Activated T-helper 1 cell treated with Interleukin-2 at 50 U/mL for 16 hours (primary cell): ENCODE measurements at places on chromosomes 13 and 19.
A peak's percentile ranks its signal among the peaks of the same experiment; 100 is the strongest.

DNA sequence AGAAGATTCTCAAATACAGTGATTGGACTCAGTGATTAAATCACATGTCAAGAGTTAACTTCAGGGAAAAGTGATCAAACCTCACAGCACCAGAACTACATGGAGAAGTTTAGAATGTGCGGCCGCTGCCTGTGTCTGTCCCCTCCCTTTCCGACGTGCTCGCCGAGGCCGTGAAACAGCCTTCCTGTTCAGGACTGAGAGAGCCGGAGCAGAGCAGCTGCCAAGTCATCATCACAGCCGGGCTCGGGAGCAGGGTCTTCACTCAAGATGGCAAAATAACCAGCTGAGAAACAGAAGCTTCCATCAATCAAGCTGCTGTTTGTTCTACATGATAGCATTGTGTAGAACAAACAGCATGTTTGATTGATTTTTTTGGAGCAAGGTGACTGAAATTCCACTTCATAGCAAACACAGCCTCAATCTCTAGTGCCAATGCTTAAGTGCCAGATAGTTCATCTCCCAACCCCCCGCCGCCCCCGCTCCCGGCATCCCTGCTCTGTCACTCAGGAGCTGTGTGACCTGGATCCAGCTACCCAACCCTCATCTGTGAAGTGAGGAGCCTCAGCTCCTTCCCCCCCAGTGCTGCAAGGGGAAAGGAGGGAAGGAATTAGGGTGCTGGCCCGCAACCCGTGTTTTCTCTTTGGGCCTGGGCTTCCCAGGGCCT lies 70.6 kb downstream of the HSPH1 start:
- no peak for DNase-seq

DNA sequence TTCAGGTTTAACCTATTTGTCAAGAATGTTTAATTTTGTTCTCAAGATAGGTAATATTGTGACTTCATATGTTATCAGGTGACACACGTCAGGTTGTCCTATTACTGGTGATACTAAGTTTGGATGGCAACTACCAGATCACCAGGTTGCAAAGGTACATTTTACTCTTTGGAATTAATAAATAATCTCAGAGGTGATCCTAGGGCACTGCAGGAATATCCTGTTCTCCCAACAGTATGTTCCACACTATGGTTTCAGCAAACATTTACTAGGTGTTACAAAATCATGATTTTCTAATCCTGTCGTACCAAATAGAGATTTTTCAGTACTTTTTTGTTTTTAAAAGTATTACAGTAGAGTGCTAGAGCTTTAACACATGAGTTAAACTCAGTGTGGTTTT lies 29.3 kb upstream of the MYCBP2 start:
- no peak for DNase-seq

DNA sequence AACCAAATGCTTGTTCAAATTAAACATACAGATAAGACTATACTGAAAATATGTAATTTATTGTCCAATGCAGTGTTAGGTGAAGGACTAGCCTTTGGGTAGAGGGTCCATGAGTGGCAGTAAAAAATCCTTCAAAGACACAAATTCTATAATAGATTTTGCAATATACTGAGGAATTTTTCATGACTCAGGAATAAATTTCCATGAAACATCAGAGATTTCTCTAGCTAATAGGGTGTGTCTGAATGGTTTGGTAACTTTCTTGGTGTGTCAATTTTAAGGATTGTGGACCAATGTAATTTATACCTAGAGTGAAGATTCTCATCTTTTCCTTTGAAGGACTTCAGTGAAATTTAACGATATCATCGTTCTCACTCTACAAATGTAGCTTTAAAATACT lies 546.7 kb downstream of the SLITRK5 start:
- no peak for DNase-seq

GRCh38 chr13:95524264-95524901 lies 28.1 kb upstream of the CLDN10 start:
- no peak for DNase-seq

GRCh38 chr13:75871059-75871458 lies 234.9 kb downstream of the LMO7 start:
- no peak for DNase-seq

DNA sequence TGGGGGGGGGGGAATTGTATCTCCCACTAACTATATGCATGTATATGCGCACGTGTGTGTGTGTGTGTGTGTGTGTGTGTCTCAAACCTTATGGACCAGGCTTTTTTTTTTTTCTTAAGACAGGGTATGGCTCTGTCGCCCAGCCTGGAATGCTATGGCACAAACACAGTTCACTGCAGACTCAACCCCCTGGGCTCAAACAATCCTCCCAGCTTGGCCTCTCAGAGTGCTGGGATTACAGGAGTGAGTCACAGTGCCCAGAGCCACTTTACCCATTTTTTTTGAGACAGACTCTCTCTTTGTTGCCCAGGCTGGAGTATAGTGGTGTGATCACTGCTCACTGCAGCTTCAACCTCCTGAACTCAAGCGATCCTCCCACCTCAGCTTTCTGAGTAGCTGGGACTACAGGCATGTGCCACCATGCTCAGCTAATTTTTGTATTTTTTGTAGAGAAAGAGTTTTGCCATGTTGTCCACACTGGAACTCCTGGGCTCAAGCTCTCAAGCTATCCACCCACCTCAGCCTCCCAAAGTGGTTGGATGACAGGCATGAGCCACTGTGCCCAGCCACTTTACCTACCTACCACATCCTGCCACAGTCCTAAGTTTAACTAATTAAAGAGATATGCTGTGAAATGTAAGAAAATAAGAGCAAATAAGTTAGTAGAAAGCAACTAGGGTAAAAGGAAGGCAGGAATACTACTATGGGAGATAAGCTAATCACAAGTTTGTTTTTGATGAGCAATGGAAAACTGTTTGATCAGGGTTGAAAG lies 2.4 kb downstream of the ZMYM5 start:
- DNase-seq = no peak

- no peak for DNase-seq
Observed at GRCh38 chr13:97124915-97125809, 97.0 kb upstream of the MBNL2 start.

- no peak for DNase-seq
Observed at GRCh38 chr19:39998501-39998900, 1.6 kb downstream of the ZNF546 start.

DNA sequence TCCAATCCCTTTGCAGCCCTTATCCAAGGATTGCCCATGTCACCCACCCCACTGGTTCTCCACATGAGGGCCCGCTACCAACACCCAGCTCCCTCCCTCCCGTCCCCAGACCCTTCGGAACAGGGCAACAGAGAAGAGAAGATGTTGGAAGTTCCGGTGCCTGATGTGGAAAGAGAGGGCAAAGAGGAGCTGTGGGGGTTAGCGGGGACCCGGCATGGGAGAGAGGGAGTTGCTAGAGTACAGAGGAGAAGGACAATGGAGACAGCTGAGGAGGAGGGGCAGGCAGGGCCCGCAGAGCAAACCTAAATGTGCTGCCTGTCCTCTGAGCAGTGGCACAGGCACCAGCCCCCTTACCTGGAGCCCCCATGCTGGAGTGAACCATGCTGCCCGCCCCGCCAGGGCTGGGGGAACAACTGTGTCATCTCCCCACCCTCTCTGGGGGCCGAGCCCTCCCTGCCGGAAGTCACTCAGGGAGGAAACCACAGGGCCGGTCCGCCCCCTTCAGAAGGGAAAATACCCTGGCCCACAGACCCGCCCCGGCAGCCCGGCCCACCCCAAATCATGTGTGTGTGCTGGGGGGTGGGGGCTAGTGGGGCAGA lies at the start of gene POU2F2:
POU2F2 (minus strand) TSS at position 417 of the 599 bp plus-strand sequence; CDS start at position 382, 35 bp downstream.
- DNase-seq = peak; percentile 85

DNA sequence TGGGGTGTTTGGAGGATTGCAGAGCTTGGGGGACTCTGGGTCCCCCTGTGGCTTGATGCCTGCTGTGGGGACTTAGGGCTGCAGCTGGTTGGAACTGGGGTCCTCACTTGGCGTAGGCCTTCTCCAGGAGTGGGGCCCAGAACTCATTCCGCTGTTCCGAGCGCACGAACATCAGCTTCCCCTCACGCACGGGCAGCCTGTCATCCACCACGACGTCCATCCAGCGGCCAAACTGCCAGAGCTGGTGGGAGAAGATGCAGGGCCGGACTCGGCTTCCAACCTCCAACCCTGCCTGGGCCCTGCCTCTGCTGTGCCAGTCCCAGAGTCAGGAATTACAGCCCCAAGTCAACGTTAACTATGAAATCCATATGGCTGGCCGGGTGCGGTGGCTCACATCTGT lies 2.6 kb downstream of the CAPN12 start:
- DNase-seq = no peak

- DNase-seq = no peak
Observed at GRCh38 chr19:38513762-38514167, 80.3 kb downstream of the RYR1 start.

GRCh38 chr13:111969551-111970135 lies 97.3 kb upstream of the SOX1 start:
- DNase-seq = no peak

GRCh38 chr19:47331931-47332547 lies at the start of gene C5AR2:
TSS of gene C5AR2 (plus strand) at chr19:47332175. CDS start at chr19:47340800, 8,625 bp downstream.
- DNase-seq = no peak

- DNase-seq = no peak
Observed at GRCh38 chr19:31258211-31259052, 90.8 kb downstream of the TSHZ3 start.

DNA sequence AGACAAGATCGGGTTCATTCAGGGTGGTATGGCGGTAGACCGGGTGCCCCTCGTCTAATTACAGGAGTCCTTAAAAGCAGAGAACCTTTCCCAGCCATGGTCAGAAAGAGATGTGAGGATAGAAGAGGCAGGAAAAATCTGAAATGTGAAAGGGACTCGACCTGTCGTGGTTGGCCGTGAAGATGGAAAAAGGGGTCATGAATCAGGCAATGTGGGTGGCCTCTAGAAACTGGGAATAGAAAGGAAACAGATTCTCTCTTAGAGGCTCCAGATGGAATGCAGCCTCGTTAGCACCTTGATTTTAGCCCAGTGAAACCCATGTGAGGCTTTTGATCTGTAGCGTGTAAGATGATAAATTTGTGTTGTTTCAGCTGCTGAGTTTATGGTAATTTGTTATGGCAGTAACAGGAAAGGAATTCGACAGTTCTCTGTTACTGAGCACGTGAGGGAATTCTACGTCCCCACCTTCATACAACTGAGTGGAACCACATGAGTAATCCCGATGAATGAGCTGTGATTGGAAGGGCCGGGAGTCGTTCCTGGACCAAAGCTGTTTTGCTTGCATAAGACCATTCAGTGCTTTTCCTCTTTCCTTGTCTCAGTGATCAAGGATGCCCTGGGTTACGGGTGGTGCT lies 11.0 kb upstream of the CA11 start:
- DNase-seq = no peak

DNA sequence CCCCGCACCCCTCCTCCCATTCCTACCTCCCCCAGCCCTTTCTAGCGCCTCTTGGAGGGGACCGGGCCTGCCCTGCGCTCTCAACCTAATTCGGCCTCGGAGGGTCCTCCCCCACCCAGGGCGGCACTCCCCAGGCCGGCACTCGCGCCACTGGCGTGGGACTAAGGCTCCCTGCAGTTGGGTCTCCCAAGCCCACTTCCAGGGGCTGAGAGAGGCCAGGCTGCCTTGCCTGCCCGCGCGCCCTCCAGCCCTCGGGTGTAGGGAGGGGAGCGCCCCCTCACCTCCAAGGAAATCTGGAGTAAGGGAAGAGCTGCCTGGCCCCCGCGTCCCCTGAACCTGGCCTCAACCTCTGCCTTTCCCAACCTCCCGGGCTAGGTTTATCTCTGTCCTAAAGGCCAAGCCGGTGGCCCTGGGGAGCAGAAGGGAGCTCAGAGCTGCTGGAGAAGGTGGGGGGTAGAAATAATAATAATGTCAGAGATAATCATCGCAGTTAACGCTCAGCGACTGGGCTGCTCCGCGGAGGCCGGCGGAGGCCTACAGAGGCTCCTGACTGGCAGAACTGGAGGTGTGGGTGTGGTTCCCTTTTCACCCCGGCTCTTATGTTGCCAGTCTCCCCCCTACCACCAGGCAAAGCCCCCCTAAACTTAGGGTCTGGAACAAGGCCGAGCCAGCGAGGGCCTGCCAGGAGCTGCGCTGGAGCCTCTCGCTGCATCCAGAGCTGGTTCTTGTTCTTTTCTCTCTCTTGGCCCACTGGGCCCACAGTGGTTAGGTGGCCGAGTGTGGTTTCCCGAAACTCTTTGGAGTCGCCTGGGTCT lies 9.6 kb downstream of the ZIC2 start:
- no peak for DNase-seq

GRCh38 chr19:6376512-6377190 lies 918 bp upstream of the PSPN start:
- DNase-seq = no peak

- no peak for DNase-seq
Observed at GRCh38 chr19:11053817-11054195, 35.5 kb upstream of the LDLR start.

- no peak for DNase-seq
Observed at GRCh38 chr19:6210721-6211600, 68.8 kb downstream of the MLLT1 start.

DNA sequence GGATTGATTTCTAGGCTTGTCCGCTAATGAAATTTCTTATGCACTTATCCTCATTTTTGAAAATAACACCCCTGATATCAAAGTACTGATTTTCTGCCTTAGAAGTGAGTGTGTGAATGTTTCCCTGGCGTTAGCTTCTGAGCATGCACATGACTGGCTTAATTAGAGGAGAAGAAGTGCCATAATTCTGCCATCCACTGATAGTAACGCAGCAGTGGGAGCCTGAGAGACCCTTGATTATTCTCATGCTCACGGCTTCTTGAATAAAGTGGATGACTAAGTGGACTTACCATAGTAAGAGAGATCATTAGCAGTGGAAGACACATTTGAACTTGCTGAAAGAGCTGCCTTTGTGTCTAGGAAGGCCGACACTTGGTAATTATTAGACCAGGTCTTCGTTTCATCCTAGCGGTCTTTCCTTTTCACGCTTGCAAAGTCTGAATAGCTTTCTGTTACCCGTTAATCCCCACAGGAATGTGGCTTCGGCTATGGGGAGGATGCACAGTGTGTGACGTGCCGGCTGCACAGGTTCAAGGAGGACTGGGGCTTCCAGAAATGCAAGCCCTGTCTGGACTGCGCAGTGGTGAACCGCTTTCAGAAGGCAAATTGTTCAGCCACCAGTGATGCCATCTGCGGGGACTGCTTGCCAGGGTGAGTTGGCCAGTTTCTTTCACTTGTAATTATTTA lies 45.3 kb downstream of the TNFRSF19 start:
- DNase-seq = no peak

- no peak for DNase-seq
Observed at GRCh38 chr19:17306285-17306714, 628 bp downstream of the MRPL34 start.

- no peak for DNase-seq
Observed at GRCh38 chr13:28319528-28319927, 175.4 kb downstream of the FLT1 start.

- no peak for DNase-seq
Observed at GRCh38 chr13:46600943-46601311, 48.0 kb downstream of the LRCH1 start.

- DNase-seq = no peak
Observed at GRCh38 chr19:8513036-8513686, 806 bp downstream of the ZNF414 start.

- DNase-seq = no peak
Observed at GRCh38 chr13:106989876-106990275, 421.9 kb upstream of the ARGLU1 start.

- no peak for DNase-seq
Observed at GRCh38 chr19:28614634-28615545, 598.1 kb downstream of the UQCRFS1 start.

- DNase-seq = no peak
Observed at GRCh38 chr13:113638806-113639205, 19.2 kb downstream of the ATP4B start.

GRCh38 chr13:73935991-73936390 lies 198.2 kb downstream of the KLF12 start:
- DNase-seq = no peak
